ENCODE measurements at places on chromosomes 3 and 15.

DNA sequence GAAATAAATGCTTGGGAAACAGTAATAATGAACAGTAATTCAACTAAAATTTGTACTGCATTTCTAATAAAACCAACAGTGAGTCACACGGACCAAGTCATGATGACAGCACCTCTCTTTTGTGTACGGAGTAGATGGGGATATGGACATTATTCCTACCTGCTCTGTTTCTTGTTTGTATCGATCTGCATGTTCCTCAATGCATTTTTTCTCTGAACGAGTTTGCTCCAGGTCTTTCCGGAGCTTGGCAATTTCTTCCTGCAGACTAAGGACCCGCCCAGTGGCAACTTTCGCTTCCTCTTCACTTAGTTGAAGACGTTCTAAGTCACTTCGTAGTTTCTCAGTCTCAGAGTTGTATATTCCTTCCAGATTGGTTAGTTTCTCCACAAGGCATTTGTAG lies 74.4 kb upstream of the MYO5C start:
- no peak for DNase-seq

DNA sequence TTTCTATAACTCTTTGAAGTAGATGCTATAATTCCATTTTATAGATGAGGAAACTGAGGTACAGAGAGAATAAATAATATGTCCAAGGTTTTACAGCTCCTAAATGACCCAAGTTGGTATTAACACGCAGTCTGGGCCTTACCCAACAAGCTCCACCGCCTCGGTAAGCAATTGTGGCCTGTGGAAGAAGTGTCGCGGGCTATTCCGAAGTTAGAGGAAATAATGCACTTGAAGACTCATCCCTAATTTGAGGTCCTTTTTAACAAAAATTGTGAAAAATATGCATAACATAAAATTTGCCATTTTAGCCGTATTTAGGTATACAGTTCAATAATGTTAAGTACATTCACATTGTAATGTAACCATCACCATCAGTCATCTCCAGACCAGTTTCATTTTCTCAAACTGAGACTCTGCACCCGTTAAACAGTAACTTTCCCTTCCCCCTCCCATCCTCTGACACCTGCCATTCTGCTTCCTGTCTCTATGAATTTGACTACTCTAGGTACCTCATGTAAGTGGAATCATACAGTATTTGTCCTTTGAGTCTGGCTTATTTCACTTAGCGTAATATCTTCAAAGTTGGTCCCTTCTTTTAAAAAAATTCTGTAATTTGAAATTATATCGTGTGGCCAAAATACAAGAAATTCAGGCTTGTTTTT lies 18.2 kb downstream of the IDH3A start:
- DNase-seq = no peak

DNA sequence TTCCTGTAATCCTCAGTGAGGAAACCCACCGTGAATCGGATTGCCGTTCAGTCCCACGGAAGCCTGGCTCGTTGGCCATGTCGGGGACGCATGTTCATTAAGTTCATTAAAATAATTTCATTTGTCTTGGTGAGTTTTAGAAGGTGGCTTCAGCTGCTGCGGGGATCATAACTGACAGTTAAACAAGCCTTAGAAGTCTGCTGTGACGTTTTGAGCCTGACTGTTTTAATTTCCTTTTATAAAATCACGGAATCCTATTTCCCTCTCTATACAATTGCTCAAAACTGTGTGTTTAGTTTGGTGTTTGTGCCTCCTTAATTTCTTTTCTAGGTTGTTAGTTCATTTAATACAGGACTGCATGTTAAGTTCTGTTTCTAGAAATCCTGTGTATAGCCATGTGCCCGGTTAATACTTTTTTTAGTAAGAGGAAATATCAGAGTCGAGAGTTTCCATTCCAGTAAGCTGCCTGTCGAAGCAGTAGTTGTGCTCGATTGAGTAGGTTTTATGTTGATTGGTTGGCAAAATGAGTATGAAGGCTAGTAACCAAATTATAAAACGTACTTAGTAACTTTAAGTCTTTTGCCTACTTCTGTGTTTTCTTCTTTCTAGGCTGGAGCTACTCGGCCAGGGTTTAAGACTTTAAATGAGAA lies 705 bp downstream of the NIPA2 start:
- DNase-seq = no peak

DNA sequence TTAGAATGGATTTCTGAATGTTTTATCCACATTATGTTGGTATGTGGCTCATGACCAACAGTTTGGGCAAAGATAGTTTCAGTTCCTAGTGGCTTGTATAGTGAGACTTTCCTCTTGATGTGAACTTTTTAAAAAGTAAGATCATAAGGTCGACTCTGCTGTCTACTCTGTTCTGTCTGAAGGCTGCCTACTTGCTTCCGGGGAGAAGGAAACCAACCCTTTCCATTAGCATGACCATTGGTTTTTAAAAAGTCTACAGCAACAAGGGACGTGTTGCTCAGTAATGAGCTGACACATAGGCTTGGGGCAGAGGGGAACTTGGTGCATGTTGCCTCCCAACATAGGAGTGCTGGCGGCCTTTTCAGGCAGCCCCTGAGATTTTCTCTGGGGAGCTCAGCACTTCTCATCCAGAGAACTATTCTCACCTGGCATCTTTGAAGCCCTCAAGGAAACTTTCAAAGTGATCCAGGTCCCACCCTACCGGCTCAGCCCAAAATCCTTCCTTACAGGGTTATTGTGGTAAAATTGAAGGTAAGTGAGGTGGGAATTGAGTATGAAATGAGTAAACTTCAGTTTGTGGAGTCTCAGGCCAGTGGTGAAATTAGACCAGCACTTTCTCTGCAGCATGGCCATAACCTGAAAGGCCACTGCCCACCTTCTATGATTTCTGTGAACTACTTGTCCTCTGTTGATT lies 30.6 kb downstream of the PSMD6 start:
- no peak for DNase-seq

DNA sequence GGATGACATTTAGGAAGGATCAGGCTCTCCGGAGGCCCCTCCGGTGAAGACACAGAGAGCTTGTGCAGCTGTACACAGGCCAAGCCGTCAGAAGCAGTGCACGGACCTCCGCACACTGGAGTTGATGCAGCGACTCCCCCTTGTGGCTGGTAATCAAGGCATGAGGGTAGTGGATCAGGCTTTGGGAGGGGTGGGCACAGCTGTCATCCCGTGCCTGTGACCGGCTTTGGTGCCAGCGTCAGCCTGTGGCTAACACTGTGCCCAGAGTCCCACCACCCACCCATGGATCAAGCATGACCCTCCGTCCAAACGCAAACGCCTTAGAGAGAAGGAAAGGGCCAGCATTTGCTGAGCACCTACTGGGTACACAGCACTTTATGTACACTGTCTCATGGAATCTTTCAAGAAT lies 8.2 kb upstream of the GRIP2 start:
- DNase-seq = peak; percentile 22

DNA sequence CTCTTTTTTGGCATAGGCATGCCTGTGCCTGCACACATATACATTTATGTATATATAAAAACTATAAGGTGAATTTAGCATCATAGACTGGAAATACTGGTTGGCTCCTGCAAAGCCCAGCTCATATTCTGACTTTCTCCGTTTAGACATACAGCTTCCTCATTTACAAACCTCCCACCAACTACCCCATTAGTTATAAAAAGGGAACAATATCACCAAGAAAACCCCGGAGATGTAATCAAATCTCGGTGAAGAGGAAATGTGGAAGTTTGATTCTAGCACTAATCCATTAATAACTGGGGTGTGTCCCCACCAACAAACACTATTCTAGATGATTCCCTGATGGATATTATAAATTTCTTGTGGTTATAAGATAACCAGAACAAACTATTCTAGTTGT lies 517.7 kb upstream of the TBL1XR1 start:
- DNase-seq = no peak

GRCh38 chr15:62920682-62921502 lies 121.7 kb upstream of the TPM1 start:
- DNase-seq = no peak

GRCh38 chr3:185207931-185208746 lies 45.7 kb downstream of the EHHADH start:
- DNase-seq = peak; percentile 39

DNA sequence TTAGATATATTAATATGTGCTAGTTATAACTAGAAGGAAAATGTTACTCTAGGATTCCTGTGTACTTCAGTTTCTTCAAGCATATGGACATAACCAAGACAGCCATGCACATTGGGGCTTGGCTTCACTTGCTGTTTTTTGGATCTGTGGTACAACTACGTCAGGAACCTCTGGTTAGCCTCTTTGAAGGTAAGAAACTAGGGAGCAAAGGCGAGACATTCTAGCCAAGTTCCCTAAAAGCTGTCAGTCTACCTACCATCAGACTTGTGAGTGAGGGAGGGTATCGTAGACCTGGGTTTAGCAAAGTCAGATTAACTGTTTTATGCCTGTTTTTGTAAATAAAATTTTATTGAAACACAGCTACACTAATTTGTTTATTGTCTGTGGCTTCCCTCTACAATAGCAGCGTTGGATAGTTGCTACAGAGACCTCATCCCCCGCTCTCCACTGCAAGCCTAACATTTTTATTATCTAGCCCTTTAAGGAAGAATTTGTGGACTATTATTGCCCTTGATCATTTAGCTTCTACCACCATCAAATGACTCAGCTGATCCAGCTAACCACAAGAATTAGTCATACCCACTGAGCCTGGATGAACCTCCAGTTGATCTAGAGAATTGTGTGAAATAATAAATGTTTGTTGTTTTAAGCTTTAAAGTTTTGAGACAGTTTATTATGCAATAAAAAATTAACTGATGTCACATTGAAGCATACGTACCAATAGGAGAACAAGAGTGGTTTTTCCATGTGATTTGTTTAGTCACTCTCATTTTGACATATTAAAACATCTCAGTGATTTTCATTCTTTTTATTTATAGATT lies 58.1 kb downstream of the RSRC1 start:
- no peak for DNase-seq

DNA sequence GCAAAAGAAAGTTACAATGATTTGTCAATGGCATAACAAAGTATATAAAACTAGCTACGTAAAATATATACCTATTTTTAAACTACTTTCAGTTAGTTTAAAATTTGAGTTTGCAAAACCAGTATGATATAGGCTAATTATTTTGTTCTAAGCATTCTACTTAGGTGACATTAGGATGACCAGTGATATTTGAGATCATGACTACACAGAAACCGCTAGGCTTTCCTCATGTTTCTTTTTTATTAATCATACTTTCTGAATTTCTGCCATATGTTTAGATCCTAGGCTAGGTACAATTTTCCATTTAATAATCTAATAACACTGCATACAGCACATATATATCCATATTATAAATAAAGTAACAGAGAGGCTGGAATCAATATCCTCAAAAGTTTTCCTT lies 52.4 kb upstream of the XRN1 start:
- DNase-seq = no peak

GRCh38 chr3:51794206-51794605 lies 15.2 kb upstream of the IQCF6 start:
- DNase-seq = no peak

DNA sequence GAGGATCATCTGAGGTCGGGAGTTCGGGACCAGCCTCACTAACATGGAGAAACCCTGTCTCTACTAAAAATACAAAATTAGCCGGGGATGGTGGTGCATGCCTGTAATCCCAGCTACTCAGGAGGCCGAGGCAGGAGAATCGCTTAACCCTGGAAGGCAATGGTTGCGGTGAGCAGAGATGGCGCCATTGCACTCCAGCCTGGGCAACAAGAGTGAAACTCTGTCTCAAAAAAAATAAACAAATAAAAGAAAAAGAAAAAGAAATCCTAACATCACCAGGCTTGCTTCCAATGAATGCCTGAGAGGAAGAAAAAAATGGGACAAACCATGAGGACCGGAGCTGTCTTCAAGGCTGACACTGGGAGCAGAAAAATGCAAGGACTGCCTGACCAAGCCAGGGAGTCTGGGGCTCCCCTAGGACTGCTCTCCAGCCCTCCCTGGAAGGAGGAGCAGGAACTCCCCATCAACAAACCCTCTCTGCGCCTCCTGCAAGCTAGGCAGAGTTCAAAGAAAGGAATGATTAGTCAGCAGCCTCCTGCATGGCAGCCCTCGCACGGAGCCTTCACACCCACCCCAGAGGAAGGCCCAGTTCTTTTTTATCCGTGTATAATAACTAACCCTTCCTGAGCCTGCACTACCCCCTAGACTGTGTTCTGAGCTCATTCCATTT lies 55.4 kb downstream of the NUP210 start:
- DNase-seq = no peak

DNA sequence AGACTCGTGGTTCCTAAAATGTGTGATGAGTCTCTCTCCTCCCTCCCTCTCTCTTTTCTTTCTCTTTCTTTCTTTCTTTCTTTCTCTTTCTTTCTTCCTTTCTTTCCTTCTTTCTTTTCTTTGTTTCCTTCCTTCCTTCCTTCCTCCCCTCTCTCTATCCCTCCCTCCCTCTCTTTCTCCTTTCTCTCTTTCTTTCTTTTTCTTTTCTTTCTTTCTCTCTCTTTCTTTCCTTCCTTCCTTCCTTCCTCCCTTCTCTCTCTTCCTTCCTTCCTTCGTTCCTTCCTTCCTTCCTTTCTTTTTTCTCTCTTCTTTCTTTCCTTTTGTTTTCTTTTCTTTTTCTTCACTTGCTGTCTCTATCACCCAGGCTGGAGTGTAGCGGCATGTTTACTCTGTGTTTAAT lies 290.8 kb downstream of the NFKBIZ start:
- no peak for DNase-seq

DNA sequence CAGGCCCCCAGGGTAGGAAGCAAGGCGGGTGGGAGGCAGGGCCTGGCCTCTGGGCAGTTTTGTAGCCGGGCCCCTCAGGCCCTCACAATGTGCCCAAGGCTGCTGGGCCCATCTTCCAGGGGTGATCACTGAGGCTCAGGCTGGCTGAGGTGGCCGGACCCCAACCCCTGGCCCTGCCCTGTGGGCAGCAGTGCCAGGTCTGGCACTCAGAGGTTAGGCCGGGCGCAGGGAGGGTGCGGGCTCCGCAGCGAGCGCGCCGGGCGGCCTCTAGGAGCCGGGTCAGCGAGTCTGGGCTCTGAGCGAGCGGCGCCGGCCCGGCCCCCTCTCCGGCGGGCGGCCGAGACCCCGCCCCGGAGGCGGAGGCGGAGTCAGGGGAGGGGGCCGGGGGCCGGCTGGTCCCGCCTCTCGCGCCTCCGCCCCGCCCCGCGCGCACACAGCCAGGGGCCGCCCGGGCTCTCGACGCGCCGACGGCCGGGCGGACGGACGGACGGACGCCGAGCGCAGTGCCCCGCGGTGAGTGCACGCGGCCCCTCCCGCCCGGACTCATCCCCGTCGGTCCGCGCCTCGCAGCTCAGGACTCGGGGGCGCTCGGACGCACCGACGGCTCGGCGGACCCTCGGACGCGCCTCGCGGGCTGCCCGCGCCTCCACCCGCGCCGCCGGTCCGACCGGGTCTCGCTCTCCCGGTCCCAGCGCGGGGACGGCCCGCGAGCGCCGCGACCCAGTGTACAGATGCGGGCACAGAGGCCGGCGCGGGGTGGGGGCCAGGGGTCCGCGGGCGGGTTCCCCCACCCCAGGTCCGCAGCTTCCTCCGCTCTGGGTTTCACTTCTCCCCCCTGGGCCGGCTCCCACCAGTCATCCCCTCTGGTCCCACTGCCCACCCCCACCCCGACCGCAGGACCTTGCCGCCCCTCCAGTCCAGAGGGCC lies at the start of gene FBLN2:
FBLN2 (plus strand) TSS at position 430 of the 927 bp plus-strand sequence. CDS start 21,231 bp downstream, outside the sequence.
- peak; percentile 25 for DNase-seq

DNA sequence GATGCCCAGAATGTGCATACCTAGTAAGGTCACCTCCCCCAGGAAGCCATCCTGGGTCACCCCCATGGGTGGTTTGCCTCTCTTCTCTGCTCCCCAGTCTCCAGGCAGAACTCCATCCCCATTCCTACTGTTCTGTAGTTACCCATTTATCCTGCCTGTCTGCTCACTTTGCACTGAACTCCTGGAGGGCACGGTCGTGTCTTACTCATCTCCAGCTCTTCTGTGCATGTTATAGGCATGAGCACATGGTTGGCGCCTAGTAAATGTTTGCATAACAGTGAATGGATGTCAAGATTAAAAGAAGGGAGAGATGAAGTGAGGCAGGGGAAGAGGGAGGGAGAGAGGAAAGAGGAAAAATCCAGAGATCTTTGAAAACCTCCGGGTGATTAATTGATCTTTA lies 208.4 kb upstream of the TRIM42 start:
- DNase-seq = no peak
